Upper lobe of right lung (tissue), 1 donor: ENCODE measurements at places on chromosomes 16 and 17.

DNA sequence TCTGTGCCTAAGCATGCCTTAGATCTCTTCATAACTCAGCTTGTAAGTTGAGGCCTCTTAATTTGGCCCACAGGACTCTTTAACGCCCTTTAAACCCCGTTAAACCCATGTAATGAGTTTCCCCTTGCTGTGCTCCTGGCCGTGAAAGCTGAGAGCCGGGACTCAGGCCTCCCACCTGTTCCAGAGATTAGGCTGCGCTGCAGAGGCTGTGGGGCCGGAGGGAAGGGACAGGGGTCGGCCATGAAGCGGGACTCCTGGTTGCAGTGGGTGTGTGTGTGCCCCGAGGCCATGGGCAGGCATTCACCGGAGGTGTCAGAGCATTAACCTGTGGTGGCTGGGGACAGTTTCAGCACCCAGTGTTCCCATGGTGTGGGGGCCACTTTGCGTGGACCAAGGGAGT lies 150.8 kb upstream of the IRX3 start:
- no peak for DNase-seq

- DNase-seq = peak; percentile 84
Measured at GRCh38 chr16:3235856-3236669, 1.1 kb upstream of the ZNF200 start.

DNA sequence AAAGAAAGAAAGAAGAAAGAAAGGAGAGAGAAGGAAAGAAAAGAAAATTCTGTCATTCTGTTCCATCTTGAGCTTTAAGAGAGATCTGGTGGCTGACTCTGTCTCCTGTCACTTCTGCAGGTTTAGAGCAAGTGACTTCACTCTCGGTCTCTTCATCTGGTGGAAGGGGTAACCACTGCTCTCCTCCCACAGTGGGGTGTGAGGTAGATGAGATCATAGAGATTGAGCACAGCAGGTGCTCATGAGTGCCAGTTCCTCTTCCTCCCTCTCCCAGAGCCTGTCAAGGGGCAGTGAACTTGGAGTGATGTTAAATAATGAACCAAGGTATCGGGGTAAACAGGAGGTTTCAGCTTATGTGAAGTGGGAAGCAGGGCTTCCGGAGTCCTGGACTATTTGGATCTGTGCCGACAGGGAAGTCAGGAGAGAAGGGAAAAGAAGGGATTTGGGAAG lies 47.7 kb downstream of the BEAN1 start:
- DNase-seq = no peak

GRCh38 chr17:27768858-27769410 lies 31.4 kb downstream of the NOS2 start:
- no peak for DNase-seq

GRCh38 chr17:13067629-13068303 lies 49.9 kb upstream of the ELAC2 start:
- DNase-seq = no peak

DNA sequence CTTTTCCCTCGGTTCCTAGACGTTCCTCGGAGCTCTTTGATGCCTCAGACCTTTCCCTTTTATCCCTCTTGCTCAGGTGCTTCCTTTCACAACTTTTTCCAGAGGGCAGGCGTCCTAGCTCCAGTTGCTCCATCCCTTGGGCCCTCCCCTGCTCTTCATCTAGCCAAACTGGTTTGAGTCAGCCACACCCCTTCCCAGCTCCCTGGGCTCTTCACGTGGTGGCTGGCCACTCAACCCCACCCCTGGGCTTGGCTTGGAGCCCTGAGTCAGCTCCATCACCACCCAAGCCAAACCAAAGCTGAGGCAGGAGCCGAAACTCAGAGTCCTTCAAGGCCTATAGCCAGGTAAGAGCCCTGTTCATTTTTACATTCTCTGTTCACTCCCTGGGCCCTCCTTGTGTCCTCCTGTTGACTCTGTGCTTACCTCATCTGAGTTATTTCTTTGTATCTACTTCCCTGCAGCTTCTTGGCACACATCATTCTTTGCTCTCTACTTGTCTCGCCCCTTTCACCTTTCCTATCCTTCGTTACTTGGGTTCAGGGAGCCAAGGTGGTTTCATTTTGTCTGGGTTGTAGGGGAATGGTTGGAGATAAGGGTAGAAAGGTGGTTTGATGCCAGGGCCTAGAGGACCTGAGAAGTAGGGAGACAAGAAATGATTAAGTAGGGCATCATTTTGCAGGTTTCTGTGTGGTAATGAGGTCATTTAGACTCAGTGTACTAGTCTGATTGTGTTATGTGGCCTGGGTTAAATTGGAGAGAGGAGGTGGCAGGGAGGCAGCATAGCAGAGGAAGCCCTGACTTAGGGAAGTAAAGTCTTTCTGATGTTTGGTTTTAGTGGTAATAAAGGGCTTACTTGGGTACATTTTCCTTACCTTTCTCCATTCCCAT lies 7.6 kb upstream of the PHKG2 start:
- peak; percentile 93 for DNase-seq

- no peak for DNase-seq
Measured at GRCh38 chr17:72567774-72568173, 447.0 kb downstream of the SOX9 start.

DNA sequence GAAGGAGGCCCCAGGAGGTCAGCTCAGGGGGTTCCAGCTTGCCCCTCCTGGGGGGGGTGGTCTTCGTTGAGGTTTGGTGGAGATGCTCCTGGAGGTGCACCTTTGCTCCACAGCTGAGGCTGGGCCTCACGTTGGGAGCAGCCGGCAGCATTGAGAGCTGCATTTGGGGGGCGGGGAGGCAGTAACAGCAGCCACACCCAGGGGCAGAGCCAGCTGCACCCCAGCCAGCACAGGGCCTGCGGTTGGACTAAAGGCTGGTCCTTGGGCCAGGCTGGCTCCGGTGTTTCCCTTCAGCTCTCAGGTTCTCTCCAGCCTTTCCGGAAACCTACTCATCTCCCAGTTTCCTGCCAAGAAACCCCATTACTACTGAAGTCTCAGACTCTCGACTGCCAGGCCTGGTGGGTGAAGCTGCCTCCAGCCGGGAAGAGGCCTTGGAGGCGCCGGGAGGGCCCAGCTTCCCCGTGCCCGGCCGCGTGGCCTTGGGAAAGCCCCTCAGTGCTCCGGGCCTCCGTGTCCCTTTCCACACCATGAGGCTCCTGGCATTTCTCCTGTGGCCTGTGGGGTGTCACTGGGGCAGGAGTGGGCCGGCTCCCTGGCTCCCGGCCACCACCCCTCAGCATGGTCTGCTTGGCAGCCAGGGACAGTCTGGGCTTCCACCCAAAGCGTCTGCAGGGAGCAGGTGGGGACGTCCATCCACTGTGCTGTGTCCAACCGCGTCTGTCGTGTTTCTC lies 14.0 kb upstream of the BAIAP2 start:
- DNase-seq = peak; percentile 89

DNA sequence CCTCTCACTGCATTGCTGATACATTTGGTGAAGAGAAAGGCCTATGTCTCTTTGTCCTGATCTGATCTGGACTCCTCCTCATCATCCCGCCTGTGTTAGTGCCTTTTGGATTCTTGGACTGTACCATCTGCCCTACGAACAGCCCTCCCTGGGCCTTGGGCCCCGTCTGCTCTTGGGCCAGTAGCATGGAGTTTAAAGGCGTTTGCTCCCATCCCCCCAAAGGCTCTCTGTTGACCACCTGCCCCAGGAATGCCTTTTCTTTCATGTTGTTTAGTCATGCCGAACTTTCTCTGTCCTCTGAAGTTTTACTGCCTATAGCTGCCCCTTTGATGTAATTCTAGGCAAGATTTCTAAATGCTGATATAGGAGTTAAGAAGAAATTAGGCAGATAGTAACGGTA lies 30.9 kb upstream of the MEAK7 start:
- no peak for DNase-seq
